Activated effector memory CD4-positive, alpha-beta T cell treated with Interleukin-2 at 50 U/mL for 16 hours (primary cell): ENCODE measurements at places on chromosomes 4 and X.

DNA sequence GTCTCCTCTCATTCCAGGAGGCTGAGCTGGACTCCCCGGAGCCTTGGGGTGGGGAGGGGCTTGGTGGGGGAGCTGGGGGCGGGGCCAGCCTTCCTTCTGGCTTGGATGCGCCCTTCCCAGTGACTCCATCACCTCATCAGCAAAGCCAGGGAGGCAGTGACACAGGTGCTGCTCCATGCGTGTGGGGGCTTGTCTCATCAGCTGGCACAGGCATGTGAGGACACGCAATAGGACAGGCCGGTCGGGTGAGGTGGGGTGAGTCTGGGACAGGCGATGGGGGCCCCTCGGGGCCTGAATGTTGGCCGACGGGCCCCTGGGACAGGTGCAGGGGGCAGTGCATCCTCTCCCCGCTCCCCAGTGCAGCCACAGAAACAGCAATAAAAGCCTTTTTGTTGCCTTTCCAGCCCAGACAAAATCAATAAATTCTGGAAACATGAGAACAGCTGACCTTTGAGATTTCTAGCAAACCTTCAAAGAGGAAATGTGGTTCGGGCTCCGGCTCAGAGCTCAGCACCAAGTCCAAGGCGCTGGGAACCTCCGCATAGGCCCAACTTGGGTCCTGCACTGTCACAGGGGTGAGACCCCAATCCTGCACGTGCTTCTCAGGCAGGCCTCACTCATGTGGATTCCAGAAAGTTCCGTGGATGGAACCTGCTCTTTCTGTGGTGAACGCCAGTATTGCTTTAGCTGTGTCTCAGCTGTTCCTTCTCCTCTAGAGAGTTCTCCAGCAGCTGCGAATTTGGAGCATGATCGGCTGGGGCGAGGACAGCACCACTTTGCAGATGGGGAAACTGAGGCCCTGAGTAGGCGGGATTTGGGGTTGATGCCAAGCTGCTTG lies 18.5 kb downstream of the ADRA2C start:
- no peak for DNase-seq

DNA sequence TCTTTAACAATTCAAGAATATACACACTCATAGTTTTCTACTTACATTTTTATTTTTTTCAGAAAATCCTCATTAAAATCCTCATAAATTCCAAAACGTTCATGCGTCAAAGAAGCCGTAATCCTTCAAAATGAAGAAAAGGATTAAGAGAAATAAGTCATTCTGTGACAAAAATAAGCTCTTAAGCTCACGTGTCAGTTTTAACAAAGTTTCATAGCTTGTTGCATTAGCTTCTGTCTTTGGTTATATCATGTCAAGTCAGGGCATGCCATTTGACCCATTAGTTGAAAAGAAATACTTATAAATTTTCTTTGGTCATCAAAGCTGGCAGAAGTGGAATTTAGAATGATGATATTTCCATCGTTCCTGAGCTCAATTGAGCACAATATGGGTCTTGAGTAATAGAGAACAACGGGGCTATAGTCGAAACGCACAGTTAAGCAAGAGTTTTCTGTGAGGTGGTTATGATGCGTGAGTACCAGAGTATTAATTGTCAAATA lies 185.2 kb upstream of the CTSO start:
- no peak for DNase-seq

DNA sequence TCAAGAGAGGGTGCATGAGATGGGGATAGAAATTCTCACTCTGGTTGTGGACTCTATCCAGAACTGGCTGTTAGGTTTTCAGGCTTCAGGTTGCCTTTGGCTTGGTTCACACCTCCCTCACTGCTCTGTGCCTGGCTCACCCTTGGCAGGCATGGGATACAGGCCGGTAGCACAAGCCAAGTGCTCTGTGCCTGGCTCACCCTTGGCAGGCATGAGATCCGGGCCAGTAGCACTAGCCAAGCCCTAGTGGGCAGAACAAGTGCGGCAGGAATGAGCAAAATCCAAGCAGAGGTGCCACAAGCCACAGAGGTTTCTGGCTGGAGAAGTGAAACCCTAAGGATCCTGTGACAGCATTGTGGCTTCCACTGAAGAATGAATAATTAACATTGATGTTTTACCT lies 1642.3 kb downstream of the C4orf33 start:
- no peak for DNase-seq

DNA sequence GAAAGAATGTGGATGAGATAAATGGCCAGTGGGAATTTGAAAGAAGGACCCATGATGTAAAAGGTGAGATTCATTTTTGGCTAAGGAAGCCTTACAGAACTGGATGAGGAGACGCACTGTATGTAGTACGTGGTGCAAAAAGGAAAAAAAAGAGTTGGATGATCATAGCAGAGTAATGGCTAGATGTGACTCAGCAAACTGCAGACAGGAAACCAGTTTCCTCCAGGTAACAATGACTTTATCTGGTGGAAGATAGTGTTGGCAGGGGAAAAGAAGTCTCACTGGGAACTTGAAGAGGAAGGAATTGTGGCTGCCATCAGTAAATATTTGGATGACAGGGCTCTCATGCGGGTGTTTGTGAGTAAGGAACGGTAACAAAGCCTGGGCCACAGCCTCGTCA lies 243.2 kb downstream of the CPE start:
- no peak for DNase-seq

DNA sequence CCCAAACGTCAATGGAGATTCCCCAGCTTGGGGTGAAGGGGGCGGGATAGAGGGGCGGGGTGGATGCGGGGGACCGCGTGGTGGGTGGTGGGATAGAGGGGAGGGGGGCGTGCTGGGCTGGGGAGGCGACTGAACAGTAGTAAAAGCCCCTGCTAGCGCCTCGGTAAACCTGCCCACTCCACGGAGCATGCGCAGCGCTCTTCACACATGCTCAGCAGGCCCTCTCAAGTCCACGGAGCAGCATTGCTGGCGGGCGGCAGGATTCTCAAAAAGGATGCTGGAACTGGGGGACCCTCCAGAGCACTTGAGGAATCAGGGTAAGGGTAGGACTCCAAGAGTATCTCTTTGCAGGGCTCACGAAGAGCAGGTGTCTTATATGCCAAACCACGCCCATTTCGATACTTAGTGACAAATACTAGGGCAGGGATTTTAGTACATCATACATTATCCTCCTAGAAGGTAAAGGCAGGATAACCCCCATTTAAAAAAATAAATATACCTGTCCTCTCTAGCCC lies 378 bp upstream of the RPS6KA6 start:
- DNase-seq, result no peak

DNA sequence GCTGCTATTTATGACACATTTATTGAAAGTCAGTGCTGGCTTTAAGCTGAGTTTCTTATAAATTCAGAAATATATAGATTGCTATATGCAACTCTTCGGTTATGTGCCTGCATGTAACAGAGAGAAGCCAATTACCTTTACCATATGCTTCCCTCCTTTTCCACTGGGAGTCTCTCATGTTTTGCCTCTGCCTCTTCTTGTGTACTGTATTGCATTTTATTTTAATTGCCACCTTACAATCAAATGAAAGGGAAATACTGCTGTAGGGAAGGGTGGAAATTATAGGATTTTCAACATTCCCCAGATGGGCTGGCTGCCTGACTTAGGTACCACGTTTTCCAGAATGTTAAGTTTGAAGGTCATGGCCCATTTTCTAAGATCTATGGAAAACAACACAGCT lies 655.4 kb upstream of the SLIT2 start:
- DNase-seq, result no peak

DNA sequence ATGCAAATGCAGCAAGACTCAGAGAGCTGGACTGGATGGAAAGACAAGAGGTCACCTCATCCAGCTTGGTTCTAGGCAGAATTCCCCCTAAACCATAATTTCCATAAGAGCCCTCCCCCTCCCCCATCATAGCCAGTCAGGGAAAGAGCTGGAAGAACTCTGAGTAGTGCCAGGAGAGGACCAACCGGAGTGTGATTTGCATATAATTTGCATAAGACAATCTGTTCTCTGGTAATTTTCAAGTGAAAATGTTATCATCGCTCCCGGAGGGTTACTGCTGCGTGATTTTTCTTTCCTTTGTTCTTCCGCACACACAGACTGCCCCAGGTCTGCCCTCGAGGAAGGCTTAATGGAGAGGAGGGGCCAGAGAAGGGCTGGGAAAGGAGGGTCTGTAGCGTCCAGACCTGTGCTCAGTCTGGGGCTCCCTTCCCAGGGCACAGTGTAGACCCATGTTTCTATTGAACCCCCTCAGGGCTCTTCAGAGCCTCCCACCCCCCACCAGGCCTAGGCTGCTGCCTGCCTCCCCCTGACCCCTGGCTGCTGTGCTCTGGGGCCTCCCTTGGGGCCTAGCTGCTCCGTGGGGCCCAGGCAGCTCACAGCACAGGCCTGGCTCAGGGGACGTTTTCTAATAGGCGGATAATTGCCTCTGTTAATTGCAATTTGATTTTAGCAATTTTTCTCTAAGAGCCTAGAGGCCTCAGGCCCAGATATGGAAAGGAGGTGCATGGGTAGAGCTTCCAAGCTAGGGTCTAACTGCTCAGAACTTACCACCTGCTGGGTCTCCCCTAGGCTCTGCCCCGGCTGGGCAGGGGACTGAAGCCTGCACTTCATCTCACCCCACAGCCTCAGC lies 90.4 kb upstream of the PJA1 start:
- no peak for DNase-seq

DNA sequence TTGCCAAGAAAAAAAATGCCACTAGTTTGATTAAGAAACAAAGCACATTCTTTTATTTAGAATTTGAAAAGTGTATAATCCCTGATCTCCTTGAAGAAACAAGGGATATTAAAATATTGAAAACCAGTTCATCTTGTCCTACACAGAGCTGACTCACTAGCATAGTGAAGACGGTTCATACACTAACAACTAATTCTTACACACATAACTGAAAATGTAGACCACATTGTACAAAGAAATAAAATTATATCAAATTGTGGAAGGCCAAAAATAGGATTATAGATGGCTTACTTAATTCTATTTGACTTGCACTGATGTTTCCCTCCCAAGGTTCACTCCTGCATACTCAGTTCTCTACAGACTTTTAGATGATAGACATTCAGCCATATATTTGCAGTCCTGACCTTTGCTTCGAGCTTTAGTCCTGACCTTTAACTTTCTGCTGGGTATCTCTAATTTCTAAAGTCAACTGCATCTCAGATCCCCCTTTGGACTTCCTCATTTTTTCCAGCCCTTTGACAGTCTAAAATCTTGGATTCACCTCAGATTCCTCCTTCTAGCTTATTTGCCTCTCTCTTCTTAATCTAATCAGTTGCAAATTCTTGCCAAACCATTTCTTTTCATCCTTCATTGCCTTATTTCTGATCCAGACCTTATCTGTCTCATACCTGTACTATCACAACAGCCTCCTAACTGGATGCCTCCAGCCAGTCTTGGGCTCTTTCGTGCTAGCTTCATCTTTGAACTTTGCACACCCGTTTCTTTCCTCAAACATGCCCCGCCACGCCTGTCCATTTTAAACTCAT lies 4.5 kb upstream of the WWC2 start:
- no peak for DNase-seq

DNA sequence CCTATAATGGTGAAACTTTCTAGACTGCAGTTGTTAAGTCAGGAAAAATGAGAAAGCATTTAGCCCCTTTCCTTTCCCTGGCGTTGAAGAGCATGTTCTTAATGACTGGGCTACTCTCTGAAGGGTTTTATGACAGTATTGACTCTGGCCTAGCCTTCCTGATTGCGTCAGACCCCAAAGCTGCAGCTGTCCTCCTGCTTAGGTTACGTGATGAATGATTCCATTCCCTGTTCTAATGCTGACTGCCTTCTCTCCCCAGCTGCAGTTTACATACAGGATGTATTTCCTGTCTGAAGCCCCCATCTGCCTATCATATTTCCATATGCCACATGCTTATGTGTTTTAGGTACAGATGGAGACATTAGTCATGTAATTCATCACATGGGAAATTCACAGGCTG lies 105.8 kb upstream of the EGFL6 start:
- no peak for DNase-seq

DNA sequence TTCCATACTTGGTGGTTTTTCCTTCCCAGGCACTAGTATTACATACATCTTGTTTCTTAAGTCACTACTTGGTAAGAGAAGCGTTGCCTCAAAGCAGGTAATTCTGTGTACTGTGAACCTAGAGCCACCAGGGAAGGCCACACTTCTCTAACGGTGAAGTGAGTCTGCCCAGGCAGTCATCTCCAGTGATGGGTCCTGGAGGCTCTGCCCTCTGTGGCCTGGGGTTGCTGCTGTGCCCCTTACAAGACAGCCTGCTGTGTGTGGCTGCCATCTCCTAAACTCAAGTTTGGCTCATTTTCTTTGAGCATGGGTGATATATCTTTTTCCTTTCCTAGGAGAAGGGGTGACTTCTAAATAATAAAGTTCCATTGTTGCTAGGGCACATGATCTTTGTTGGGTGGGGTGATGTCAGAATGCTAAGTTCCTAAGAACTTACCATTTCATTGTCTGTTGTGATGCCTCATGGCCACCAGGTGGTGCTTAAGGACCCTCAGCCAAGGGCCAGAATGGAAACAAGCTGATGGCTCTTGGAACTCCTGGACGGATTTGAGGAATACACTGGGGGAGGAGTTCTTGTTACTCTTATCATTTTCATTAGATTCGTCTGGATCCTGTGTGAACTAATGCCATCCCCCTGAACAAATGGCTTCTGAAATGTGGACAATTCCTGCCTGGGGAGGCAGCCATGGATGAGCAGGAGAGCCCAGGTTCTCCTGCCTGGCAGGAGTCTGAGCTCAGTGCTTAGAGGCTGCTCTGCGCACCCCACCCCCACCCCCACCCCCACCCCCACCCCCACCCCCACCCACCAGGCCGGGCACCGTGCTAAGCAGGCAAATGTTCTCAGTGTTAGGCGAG lies 41.1 kb upstream of the WDR1 start:
- no peak for DNase-seq

DNA sequence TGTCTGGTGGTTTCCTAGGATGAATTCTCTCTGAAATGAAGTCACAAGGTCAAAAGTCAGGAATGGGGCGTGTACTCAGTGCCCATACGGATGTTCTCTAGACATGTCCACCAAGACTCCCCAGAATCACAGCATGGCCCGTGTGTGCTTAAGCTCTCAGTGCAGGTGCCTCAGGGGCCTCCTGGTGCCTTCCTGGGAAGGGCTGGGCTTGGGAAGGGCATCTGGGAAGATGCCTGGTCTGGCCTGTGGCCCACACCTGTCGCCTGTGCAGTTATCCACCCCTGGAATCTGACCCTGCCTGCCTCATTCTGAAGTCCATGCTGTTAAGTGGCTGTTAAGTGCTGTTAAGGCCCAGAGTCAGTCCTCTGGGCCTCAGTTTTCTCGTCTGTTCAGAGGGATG lies 31.2 kb downstream of the SORCS2 start:
- DNase-seq, result no peak

GRCh38 chr4:3203971-3204431 lies 45.0 kb upstream of the MSANTD1 start:
- DNase-seq, result no peak

DNA sequence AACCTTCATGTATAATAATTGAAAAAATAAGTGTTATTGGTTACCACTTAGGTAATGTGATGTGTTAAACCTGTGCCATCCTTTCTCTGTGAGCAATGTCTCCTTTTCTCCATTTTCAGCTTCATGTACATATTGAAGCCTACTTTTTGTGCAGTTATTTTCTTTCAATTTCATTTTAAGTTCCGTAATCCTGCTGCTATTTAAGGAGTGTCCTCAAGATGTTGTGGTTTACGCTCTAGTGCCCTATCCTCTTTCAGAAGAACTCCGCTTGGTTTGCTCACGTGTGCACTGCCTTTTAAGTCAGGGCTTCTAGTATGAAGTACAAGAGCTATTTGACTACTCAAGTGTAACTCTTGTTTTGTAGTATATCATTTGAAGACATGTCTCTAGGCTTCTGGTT lies 2253.2 kb upstream of the TENM3 start:
- DNase-seq, result no peak

- no peak for DNase-seq
These were observed 291.2 kb upstream of the PPARGC1A start for GRCh38 chr4:24181005-24181404.
